ENCODE measurements at places on chromosomes 5 and 9.

DNA sequence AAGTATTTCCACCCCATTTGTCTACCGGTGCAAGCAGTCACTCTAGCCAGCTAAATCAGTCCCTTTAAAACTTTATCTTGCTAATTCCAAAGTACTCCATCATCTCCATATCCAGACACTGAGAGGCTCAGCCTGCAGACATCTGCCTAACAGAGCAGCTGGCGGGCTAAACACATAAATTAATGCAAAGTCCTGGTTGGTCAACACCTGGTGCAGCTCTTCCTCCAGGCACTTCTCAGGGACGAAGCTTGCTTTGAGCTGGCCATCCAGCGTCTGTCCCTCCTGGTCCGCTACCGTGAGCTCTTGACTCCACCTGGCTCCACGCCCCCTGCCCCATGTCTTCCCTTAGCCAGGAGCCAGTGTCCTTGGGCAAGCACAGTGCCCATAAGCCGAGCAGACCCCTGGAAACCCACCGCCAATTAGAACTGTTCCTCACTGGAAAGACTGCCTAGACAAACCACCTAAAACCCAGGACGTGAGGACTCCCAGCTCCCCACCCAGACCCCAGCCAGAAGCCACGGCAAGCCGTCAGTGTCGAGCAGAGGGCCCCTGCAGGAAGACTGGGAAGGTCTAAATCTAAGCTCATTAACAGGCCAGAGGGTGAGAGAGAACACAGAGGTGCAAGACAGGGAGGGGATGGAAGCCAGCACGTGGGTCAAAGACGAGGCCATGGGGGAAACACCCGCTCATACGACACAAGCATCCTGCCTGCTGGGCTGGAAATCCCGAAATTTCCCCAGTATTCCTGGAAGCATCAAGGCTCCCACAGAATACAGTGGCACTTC, 120.0 kb downstream of the COL23A1 start:
- no peak for DNase-seq

DNA sequence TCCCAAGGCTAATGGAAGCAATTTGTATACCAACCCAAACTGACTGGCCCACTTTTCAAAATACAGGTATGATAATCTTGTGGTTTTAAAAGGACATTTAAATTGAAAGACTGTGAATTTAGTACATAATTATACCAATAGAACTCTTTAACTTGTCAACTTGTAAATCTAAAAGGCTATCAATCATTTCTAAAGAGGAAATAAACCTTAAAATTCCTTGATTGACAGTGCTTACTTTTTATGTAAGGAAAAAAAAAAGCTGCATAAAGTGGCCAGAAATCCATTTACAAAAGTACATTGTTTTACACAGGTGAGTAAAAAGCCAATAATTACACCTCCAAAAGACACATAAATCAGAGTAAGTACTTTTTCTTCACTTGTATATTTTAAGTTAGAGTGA, 367.4 kb downstream of the EBF1 start:
- no peak for DNase-seq

DNA sequence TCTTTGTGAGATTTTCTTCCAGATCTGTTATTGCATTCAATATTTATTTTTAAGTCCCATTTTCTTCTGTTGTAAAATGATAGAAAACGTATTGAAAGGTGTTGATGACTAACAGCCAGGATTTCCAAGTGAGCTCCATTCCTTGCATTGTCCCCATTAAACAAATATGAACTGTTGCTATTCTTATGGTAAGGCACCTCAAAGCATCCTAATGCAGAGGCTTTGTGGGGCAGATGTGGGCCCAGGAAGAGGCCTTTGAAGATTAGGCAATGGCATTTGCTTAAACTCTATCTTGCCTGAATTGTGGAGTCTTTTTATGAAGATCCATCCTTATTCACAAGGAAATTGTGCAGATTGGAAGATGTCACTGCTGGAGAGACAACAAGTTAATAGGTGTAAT, 38.9 kb downstream of the NTRK2 start:
- DNase-seq = no peak

DNA sequence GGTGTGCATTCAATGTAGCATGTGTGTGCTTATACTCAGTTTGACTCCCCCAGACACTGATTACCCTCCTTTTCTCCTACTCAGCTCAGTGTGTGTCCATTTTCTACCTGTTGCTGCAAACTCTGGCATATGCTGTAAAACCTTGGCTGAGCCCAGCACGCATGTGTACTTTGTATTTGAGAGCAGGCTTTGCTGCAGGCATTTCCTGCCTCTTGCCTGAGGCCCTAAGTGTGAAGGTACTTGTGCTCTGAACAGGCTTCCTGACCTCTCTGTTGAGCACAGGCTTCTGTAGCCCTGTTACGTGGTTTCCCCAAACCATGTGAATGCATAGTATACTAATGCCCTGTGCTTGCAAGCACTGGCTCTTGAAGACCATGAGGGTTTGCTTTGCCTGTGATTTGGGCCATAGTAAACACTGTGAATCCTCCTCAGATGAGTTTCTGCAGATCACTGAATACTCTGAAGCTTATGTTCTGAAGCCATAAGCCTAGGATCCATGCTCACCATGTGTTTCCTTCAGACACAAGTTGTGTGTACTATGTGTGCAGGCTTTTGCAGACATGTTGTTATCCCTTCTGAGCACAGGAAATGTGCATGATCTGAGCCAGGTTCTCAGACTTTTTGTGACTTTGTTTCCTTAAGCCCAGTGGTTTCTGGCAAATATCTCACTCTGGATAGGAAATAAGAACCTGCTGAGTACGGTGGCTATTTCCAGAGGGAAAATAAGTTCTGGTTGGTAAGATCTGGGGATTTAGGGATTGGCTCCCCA, 124.9 kb upstream of the RUSC2 start:
- DNase-seq = no peak

DNA sequence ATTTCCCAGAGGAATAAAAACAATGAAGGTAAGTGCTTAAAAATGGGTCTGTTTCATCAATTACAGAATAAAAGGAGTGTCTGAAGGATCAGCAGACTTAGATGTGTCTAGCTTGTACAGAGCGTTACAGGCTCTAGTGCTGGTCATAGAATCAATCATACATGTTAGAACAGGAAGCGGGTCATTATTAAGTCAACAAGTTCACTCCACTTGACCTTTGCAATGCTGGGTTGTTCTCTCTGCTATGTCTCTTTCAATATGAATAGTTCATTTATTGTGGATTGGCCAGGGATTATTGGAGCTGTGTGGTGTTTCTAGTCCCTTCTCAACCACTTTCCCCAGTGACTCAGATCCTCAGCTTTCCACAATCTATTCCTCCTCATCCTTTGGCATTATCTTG, 20.7 kb upstream of the EGFLAM start:
- no peak for DNase-seq

- peak; percentile 59 for DNase-seq
Measured at GRCh38 chr9:128902351-128903078, 18.3 kb upstream of the PHYHD1 start.

DNA sequence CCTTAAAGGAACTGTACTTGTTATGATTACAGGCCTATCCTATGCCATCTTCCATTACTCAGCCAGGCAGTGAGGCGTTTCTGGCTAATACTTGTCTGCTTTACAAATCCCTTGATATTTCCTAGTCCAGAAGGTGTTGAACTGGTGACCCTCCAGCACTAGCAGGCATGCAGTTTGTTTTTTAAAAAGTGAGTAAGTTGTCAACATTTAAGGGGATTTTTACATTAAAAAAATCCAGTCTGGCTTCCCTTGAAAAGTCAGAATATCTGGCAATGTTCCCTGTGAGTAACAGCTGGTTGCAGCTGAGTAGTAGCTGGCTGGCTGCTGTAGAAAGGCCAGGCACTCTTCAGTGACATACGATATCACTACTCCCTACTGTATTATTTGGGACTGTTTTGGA, 21.8 kb downstream of the GRIN3A start:
- DNase-seq = no peak

DNA sequence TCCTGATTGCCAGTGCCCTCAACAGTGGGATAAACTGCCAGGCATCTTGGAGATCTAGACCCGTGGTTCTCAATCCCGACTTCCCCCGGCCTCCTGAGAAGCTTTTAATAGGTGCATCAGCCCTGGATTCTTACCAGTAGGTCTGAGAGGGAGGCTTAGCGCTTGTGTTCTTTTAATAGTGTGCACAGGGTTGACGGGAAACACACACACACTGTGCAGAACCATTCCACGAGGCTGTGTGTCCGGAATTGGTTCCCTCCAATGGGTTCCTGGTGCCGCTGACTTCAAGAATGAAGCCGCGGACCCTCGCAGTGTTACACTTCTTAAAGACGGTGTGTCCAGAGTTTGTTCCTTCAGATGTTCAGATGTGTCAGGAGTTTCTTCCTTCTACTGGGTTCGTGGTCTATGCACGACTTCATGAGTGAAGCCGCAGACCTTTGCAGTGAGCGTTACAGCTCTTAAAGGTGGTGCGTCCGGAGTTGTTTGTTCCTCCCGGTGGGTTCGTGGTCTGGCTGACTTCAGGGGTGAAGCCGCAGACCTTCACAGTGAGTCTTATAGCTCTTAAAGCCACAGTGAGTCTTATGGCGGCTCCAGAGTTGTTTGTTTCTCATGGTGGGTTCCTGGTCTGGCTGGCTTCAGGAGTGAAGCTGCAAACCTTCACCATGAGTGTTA, 46.6 kb upstream of the PRSS3 start:
- no peak for DNase-seq

GRCh38 chr5:125778791-125779190, 644.4 kb upstream of the GRAMD2B start:
- peak; percentile 32 for DNase-seq

DNA sequence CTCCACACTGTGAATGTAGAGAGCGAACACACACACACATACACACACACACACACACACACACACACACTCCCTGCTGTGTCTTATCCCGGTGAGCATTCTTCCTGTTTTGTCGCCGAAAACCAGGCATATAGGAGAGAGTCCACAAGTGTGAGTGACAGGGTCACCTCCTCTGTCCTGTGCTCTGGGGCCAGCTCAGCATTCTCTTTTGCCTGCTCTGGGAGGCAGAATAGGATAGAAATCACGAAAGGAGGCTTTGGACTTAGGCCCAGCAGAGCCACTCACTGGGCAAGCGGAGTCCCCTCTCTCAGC, 3.0 kb downstream of the LAMC3 start:
- no peak for DNase-seq
